ENCODE measurements at places on chromosomes 5 and 9.

DNA sequence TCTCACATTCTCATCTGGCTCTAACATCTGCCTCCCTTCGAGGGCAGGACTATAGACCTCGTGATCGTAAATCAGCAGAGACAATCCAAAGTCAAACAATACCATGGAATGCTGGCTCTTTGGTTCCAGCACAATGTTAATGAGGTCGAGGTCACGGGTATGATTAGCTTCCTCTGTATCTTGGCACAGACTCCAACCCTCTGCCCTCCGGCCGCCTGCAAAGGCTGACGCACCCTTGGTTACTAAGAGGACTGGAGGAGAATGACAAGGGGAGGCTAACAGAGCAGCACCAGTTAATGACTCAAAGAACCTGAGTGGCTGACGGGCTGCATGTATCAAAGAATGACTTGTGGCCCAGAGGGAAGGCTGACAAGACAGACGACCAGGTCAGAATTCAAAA is 10.1 kb downstream of the LHFPL2 start:
- no peak for DNase-seq

DNA sequence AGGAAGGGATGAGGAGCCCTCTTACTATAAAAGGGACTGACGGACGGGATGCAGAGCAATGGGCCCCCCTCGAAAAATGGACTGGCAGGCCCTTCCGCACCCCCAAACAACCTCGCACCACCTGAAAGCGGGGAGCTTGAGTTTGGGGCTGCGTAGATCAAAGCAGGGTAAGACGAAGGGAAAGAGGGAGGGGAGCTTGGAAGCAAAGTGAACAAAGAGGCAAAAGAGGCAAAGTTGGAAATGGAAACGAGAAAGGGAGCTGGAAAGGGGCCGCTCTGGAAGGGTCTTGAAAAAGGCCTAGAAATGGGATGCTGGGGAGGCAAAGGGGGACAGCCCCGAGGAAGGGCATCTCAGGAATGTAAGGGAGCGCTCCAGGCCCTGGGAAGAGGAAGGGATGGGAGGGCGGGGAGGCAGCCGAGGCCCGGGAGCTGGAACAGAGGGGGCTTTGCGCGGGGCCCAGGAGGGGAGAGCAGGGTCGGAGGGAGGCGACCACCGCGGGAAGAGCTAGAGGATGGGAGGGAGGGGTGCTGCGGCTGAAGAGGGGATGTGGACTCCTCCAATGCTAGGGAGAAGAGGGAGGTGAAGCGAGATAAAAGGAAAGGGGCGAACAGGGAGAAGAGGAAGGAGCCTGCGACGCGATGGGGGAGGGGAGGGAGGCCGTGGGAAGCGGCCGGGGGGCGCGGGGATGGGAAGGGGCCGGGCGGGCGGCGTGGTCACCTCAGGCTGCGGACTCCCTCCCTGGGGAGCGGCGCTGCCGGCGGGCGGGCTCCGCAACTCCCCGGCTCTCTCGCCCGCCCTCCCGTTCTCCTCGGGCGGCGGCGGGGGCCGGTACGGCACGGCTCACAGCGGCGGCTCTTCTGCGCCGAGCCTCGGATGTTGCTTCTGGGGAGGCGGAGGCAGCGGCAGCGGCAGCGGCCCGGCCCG is 577 bp downstream of the RNF145 start:
- DNase-seq, result no peak

DNA sequence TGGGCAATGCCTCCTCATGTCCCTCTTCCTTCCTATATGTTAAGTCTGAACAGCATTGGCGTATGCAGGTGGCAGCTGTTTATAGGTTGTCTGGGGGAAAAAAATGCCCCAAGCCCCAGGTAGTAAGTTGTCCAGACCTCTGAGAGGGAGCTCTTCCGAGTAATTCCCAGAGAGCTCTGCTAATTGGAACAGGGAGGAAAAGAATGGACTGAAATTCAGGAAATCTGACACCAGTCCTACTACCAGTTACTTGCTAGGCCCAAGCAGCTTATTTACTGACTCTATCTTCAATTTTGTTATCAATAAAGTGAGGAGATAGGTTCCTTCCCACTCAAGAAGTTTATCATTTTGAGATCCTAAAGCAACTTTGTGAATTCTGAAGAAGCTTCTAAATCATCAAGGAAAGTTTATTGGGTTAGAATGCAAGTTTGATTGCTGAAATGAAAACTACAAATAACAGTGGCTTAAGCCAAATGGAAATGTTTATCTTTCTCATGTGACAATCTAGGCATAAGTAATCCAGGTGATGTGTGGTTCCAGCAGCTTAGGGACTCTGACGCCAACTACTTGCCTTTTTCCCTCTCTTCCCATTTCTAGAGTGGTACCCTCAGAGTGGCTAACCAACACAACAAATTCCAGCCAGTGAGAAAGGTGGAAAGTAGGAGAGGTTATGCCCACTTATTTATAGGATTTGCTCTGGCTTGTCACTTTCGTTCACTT is 5.6 kb downstream of the STK32A start:
- no peak for DNase-seq

GRCh38 chr9:35954942-35955546 is 2.9 kb downstream of the OR2S2 start:
- no peak for DNase-seq

DNA sequence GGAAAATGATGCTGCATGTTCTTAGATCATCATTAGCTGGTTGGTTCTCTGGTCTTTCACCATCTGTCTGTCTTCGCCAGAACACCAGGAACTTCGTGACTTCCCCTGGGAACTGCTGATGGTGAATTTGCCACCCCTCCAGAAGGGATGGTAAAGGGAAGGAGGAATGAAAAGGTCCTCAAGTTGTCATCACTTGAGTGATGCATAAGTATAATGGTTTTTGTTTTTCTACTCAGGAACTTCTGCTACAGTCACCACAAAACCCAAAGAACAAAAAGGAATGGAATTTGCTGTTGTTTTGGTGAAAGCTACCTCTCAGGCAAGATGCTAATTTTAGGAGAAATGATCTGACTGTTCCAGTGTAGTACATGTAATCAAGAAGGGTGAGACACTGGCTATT is 328.4 kb downstream of the ARHGEF28 start:
- DNase-seq, result no peak

GRCh38 chr9:100730086-100730485 is 152.2 kb downstream of the CAVIN4 start:
- no peak for DNase-seq

GRCh38 chr9:87684627-87685219 is 41.2 kb upstream of the CTSL start:
- DNase-seq, result no peak

GRCh38 chr5:86460519-86460918 is 157.2 kb upstream of the COX7C start:
- no peak for DNase-seq

DNA sequence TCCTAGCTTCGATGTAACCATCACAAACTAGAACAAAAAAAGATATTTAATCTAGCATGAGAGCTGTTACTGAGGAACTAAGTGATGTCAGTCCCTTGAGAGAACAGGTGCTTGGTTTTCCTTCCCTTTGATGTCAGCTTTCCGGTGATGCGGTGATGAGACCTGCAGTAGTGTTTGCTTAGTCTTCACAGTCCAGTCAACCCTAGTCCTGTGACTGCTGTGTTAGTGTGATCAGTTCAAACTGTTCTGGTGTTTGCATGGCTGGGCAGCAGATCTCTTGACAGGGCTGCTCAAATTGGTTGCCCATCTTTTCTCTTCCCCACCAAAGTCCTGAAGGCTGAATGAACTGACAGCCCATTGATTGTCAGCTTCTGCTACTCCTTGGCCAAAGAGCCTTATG is 608.6 kb upstream of the DAB2 start:
- DNase-seq, result no peak

DNA sequence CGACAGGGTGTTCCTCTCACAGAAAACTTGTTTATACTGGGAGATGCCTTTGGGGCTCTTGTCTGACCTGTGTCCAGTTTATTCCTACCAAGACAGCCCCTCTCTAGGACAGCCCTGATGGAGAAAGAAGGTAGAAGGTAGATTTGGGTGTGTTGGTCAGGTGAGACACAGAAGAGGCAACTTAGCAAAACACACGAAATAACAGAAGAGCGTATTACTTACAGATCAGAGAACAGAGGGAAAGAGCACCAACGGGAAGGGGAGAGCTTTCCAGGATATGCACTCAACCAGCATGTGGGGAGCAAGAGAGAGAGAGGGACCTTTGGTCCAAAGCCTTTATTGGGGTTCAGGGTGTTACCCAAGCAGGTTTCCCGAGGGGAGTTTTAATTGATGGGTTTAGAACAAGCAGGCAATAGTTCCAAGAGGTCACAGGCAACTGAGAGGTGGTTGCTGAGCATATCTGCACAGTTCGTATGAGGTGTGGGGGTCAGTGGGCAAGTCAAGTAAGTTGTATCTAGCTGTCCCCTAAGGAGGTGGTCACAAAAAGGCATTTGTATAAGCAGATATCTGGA is 31.8 kb downstream of the BAAT start:
- DNase-seq, result no peak

DNA sequence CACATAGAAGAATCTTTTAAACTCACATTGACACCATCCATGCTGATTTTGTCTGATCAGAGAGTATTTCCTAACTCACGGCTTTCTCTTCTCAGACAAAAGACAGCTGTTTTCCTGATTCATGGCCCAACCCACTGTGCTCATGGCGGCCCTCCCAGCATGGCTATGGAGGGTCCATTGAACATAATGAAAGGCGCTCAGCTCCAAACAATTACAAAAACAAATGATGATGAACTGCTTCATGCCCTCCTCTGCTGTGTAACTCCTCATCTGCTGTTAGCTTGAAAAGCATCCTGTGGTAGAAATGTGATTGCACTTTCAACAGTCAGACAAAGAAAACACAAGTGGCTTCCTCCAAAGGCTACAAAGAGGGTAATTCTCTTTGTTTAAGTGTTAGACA is 673.8 kb downstream of the PRELID2 start:
- DNase-seq, result no peak

GRCh38 chr5:131496400-131496713 is 138.7 kb downstream of the RAPGEF6 start:
- no peak for DNase-seq

DNA sequence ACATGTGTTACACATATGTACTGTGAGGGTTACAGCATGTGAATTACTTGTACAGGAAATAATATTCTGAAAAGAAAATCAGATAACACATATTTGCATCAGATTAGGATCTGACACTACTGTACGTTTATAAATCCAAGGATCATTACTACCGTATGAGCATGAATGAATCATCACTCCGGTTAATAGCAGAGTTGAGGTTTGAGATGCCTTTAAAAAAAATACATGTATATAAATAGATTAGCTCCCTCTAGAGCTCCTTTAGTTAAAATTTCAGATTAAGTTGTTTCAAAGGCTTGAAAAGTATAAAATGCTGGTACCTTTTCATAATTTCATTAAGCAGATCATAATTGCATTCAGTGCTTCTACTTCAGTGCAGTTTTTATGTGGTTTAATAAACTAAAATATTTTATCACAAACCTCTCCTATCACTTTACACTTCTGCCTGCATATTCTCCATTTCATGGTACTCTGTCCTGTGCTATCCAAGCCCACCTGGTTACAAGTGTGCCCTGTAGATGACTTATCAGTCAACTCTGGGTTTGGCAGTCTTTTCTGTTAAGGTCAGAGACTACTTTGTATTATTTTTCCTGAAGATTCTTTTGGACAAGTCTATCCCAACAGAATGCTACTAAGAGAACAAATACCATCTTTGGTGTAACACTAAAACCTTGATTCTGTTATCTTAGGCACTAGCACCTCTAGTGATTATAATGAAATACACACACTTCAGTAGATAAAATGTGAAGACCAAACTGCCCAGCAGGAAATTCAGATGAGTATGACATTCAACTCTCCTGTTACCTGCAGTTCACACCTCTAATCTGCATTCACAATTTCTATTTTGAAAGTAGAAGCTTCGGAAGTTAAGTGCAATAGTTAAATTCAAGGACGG is 48.0 kb upstream of the POU5F2 start:
- no peak for DNase-seq

DNA sequence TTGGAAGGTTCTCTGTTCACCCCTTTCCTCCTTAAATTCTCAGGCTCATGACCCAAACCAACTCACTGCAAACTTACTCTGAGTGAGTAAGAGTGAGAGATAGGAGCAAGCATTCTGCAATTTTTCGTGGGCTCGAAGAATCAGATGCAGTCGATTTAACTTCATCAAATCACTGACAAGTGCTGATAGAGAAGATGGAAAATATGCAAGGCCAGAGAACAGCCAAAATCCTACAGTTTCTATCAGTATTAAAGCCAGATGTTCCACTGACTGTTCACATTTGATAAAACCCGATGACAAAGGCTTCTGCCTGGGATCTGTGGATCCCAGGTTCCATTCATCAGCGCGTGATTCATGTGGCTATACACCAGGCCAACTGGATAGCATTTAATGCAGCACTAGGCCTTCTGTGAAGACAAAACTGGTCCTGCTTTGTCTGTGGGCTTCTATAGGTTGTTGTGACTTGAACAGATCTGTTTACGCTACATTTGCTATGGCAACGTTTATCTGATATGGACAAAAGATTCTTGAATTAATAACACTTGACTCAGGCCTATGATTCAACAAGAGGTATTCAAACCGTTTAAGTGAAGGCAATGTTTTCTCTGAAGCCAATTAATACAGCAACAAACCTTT is 251.2 kb downstream of the NFIB start:
- DNase-seq, result no peak

DNA sequence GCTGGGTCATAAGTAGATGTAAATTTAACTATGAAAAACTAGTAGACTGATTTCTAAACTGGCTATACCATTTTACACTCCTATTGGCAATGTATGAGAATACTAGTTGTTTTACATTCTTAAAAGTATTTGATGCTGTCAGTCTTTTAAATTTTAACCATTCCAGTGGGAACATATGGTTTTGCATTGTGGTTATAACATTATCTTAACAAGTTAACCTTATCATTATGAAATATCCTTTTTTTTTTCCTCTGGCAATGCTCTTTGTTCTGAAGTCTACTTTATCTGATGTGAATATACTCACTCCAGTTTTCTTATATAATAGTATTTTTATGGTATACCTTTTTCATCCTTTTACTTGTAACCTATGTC is 548.9 kb upstream of the CLINT1 start:
- no peak for DNase-seq

GRCh38 chr9:114307899-114308267 is 15.0 kb upstream of the ORM1 start:
- DNase-seq, result no peak

DNA sequence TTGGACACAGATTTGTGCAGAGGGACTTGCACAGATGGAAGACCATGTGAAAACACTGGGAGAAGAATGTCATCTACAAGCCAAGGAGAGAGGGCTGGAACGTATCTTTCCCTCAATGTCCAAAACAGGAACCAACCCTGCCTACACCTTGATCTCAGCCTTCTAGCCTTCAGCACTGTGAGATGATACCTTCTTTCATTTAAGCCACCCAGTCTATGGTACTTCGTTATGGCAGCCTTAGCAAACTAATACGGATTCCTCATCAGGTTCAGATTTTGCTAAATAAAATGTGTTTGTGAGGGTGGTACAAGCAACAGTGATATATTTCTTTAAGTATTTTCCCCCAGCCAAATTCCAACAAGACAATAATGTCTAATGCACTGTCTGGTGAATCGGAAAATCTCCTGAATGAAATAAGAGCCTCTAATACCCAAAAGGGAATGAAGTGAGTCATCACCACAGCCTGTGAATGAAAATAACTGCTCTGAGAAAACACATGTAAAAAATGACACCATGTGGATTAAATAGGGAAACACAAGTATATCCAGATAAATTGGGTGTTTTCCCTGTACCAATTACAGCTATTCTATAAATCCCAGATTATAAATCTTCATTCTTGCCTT is 182.8 kb upstream of the TARS1 start:
- no peak for DNase-seq

- DNase-seq, result no peak
Observed at GRCh38 chr9:14471041-14471440, 157.1 kb upstream of the NFIB start.

Measured in GOT3 (cell line).